ENCODE measurements at places on chromosomes 6 and 20.

- DNase-seq = no peak
These were observed 94.5 kb downstream of the TULP4 start for GRCh38 chr6:158406736-158407135.

DNA sequence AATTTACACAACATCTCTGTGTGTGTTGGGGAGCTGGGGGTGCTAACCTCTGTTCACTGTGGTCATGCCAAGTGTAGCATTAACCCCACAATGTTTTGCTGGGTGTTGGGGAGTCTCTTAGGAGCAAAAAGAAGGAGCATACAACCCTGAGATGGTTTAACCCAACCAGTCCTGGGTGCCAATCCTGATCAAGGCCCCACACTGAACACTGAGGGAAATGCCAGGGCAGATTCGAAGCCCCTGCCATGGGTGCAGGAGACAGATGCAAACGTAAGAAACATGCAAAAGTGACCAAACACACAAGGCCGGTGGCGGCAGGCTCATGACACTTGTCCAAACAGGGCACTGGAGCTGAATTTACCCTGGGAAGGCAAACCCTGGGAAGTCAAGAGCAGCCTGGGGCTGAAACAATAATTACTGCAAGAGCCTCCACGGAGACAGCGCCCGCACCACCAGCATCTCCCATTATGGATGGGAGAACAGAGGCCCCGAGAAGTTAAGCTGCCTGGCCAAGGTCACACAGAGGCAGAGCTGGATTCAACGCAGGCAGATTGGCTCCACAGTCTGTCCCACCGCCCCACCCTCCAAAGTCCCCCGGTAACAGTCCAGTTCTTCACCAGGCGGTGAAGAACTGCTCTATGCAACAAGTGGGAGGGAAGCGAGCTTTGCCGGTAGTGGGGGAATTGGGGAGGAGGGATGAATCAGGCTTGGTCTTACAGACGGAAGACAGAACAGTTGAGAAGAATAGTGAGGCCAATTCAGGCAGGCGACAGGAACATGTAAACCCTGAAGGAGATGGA lies 8.5 kb downstream of the ACSS1 start:
- no peak for DNase-seq

GRCh38 chr6:2396846-2397630 lies 151.6 kb upstream of the GMDS start:
- DNase-seq = peak; percentile 73

GRCh38 chr6:41756354-41756753 lies 9.2 kb upstream of the PGC start:
- DNase-seq = no peak

DNA sequence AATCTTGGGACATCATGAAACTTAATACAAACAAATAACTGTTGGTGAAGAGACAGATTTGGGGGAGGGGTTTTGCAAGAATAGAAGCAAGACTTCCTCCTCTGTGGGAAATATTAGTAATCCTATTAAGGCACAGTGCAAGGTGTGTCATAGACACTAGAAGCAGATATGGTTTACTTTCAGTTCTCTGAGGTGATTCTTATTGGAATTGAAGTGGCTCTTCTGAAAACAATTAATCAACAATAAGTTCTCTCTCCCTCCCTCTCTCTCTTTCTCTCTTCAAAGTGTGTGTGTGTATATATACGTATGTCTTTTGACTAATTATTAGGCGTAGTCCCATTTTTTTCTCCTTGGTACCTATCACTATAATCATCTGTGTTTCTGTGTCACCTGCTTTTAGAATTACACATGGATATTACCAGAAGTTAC lies 99.8 kb downstream of the HIVEP2 start:
- no peak for DNase-seq

DNA sequence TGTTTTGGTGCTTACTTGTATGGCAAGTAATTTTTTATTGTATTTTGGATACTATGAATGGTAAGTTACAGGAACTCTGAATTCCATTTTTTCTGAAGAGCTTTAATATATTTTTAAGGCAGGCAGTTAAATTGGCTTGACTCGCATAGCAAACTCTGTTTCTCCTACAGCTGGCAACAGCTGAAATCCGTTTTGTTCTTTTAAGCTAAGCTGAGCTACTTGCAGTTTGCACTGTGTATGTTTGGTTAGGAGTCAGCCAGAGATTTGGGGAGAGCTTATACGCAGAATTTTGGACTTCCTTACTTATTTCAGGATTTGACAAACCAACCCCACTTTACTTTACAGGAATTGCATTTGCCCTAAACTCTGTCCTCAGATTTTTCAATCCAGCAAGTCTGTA lies 179.1 kb downstream of the COL19A1 start:
- no peak for DNase-seq

DNA sequence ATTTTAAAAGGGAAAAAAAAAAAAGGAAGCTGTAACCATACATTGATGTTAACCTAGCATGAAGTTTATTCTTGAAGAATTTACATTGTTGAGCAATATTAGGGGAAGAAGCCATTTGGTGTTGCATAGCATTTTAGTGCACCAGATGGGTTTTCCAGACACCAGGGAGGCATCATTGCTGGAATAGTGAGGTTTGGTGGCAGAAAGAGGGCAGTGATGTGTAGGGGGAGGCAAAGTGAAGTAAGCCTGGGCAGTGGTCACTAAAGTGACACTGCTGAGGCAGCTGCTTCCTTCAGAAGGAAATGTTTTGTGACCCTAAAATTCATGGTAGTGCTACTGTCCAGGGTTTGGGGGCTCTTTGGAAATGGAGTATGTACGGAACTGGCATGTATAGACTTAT lies 2.6 kb downstream of the TOMM6 start:
- no peak for DNase-seq

GRCh38 chr6:124479991-124480430 lies 482.2 kb upstream of the RNF217 start:
- DNase-seq = no peak

DNA sequence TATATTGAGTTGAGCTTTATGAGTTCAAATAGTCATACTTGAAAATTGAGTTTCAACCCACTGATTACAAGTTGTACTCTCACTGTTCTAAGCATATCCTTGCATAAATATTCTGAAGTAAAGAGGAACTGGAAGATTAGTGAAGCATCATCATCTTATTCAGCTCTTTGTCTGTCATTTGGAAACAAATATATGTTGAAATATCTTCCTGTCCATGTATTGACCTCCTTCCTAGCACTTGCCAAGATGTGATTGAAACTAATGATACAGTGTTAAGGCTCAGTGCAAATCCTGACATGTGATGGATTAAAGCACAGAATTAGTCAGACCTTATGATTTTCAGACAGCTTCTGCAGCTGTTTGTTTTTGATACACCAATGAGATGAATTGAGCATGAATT lies 434.3 kb downstream of the TBC1D32 start:
- DNase-seq = no peak

DNA sequence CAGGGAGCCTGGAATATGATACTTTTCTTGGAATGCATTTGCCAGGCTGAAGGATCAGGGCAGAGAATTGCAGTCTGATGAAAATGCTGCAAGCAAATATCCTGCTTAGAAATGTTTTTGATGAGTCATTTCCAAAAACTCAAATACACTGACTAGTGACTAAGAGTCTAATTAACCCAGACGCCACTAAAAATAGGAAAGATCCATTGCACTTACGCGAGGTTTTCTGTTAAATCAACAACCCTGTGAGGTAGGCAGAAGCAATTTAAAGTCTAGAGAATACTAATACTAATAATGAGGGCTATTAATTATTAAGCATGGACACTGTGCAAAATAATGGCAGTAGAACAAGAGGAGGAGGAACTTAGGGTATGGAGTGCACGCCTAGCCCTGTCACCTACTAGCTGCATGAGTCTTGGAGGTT lies 130.1 kb upstream of the DOK5 start:
- peak; percentile 87 for DNase-seq

DNA sequence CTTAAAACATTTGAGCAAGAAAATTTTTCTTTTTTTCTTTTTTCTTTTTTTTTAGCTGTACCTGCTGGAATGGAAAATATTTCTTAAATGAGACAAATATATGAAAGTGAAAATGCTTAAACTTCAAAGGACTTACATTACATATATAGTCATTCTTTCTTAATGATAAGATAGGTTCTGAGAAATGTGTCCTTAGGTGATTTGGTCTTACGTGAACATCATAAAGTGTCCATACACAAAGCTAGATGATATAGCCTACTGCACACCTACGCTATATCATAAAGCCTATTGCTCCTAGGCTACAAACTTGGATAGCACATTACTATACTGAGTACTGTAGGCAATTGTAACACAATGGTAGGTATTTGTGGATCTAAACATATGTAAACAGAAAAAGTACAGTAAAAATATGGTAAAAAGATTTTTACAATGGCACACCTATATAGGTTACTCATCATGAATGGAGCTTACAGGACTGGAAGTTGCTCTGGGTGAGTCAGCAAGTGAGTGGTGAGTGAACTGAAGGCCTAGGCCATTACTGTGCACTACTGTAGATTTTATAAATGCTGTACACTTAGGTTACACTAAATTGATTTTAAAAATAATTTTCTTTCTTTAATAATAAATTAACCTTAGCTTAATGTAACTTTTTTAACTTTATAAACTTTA lies 54.6 kb downstream of the RPP21 start:
- peak; percentile 5 for DNase-seq

GRCh38 chr6:163500105-163500504 lies 85.6 kb downstream of the QKI start:
- peak; percentile 8 for DNase-seq

DNA sequence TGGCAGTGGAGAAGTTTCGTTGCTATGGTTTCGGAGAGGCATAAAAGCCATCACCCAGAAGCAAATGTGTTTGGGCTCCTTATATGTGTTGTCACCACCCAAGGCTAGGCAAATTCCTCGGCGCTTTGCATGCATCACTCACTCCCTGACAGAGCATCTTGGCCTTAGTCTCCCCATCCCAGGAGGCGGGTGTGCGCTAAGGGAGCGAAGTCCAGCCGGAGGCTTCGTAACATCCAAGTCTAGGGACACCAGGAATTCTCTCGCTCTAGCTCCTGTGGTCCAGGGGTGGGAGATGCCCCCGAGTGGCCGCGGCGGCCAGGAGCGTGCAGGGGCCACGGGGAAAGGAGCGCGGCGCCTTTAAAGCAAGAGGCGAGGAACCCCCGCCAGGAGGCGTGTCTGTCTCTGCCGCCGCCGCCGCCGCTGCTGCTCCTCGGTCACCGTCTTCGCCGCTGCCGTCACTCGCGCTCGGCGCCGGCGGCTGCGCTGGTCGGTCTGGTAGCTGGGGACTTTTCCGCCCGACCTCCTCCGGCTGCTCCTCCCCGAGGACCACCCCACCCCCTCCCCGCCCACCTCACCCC lies at the start of gene GRIK2:
Gene GRIK2, plus strand, starts transcription at position 458 of the 578 bp plus-strand sequence.
- peak; percentile 39 for DNase-seq

- DNase-seq = no peak
These were observed 78.5 kb upstream of the BHLHE23 start for GRCh38 chr20:63085151-63085861.
